Esophagus squamous epithelium (tissue), 5 donors: ENCODE measurements at places on chromosomes 12 and 14.

DNA sequence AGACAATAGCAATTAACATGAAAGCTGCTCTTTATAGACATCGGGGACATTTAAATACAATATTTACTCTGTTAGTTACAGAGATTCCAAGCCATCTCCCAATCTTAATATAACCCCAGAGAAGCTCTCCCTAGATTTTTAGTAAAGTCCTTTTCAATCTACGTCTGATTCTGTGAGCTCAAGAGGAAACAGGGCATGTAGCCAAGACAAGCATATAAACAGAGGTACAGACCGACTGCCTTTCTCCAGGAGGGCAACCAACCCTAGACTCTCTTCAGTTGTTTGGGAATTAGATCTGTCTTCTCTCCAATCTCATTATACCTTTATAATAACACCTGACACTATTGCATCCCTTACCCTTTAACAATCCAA, 57.4 kb downstream of the TMTC1 start:
- no peak for DNase-seq

- DNase-seq = no peak
Observed at GRCh38 chr14:68724914-68725313, 68.0 kb downstream of the ZFP36L1 start.

DNA sequence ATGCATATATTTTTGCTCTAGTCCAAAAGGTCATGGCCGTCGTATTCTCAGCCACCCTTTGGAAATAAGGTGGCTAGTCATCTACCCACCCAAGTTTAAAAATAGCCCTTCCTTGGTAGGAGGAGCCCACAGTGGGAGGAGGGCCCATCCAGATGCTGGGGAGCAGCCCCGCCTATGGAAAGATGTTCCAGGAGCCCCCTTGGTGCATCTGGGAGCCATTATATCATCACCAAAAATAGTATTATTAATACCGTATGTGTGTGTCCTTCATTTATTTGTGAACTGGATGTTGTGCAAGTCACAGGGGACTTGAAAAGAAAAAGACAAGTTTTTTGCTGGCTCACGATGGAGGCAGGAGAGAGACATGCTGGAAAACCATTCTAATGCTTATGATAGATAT, 34.0 kb downstream of the EMP1 start:
- no peak for DNase-seq

DNA sequence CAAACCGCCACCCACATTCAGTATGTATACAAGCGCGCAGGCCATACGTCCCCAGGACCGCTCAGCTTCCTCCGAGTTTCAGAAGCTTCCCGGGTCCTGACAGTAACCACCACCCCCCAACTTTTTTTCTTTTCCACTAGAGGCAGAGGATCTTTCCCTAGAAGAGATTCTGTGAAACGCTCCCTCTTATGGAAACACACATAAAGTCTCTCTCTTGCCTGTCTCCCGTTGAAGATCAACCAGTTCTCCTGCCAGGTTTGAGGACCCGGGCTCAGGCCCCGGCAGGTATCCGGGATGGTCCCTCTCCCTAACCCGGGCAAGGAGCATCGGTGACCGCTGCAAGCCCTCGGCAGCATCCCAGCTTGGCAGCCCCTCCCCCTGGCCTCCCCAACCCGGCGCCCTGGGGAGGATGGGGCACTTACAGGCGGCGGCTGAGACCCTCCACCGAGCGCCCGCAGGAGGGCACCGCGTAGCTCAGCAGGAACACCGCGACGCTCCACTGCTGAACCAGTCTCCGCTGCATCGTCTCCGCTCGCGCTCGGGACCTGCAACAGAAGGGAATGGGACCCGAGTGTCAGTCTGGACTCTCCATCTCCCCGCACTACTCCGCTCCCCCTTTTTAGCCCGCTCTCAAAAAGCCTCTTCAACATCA, 3.4 kb downstream of the PTHLH start:
- DNase-seq = no peak

- DNase-seq = no peak
Observed at GRCh38 chr12:57810450-57810849, 8.1 kb downstream of the AVIL start.

DNA sequence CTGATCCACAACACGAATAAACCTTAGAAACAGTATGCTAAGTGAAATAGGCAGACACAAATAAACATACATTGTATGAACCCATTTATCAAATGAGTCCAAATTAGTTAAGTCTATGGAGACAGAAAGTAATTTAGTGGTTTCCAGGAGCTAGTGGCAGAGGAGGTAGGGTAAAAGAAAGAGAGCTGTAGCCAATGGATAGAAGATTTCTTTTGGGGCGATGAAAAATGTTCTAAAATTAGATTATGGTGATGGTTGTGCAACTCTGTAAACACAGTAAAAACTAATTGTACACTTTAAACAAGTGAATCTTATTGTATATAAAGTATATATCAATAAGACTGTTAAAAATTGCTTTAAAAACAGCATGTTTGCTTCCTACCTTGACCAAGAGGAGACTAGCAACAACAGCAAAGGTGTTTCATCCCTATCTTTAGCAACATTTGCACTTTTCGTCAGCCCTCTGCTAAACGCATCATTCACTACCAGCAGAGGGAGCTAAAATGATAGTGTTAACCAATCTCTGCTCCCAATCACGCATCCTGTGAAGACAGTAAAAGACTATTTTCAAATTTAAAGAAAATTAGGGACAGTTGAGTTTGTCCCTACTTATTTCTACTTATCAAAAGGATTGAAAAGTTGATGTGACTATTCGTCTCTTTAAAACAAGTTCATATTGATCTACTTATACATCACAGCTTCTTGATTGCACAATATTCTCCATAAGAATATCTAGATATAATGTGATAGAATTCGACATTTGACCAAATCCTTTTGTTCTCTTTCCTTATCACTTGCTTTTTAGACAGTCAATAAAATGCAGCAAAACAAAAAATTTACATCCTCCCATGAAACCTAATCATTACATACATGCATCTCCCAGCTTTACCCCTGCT, 24.0 kb upstream of the LGR5 start:
- no peak for DNase-seq

DNA sequence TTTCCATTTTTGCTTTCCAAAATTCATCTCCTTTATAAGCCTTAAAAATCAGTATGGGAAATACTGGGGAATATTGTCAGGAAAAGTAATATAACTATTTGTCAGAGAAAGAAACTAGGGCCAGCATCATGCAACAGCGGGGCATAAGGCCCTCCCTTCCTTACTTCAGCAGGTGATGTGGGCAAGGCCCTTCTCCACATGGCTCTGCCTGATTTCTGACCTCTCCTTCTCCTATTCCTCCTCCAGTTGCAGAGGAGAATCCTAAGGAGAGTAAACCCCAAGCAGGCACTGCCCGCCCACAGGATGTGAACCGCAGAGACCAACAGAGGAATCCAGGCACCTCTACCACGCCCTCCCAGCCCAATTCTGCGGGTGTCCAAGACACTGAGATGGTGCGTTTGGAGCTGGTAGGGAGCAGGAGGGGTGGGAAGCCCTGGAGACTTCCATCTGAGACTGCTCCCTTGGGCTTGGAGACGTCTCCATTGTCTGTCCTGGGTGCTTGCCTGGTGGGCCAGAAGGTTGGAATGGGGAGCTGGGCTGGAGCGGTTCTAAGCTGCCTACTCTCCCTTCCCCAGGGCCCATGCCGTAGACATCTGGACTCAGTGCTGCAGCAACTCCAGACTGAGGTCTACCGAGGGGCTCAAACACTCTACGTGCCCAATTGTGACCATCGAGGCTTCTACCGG, 2.7 kb upstream of the SOAT2 start:
- no peak for DNase-seq

GRCh38 chr12:93789767-93790166, 112.6 kb downstream of the CRADD start:
- DNase-seq = no peak

DNA sequence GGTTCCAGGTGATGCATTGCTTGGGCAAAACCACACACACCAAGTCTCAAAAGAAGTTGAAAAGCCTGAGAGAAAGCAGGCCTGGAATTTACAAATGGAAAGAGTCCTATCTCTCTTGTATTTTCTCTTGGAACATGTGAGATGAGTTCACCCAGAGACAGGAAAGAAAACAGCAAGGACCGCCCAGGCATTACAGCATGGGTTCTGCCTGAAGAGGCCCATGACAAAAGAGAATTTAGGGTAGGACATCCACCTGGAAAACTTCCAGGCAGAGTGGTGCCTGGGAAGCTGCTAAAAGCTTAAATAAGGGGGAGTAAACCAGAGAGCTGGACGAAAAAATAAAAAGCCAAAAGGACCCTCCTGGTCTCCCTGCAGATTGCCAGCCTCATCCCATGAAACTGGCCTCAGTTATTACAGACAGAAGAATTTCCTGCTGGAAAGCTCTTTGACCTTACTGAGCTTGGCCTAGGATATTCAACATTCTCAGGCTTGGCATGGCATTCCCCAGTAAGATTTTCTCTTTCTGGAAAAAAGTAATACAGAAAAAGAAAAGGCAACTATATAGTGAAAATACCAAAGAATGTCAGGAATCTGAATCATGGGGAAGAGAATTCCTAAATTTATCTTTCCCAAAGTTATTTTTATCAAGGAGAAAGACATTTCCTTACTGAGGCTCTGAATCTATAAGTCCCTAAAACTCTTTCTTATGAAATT, 121.3 kb upstream of the NUDT4 start:
- no peak for DNase-seq

- DNase-seq = no peak
Observed at GRCh38 chr12:66304296-66304900, 2.1 kb downstream of the HELB start.

DNA sequence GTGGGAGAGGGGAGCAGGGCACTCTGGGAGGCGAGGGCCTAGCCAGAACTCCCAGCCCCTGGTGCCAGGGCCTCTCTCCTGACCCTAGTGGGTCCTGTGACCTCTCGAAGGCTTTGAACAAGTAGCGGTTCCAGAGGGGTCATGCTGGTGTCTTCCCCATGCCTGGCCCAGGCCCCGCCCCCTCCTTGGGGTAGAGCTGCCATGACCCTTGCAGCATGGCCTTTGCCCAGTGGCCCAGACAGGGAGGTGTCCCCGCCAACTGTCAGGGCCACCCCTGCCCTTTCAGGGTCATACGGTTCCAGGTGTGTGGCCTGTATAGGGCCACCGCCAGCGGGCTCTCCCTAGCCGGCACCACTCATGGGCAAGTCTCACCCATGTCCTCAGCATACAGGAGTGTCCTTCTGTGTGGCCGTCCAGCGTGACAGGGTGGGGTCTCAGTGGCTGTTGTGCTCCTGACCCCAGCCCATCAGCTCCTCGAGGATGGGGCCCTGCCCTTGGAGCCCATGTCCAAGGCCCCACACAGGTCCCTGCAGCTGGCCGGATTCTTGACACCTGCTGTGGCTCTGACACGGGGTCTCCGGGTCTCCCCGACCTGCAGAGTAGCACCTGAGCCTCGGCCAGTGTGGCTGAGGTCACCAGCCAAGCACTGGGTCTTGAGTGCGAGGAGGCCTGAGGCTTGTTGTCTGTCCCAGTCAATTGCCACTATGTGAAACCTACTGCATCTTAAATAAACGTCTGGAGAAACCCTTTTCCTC, 34.6 kb downstream of the PACS2 start:
- DNase-seq = no peak

DNA sequence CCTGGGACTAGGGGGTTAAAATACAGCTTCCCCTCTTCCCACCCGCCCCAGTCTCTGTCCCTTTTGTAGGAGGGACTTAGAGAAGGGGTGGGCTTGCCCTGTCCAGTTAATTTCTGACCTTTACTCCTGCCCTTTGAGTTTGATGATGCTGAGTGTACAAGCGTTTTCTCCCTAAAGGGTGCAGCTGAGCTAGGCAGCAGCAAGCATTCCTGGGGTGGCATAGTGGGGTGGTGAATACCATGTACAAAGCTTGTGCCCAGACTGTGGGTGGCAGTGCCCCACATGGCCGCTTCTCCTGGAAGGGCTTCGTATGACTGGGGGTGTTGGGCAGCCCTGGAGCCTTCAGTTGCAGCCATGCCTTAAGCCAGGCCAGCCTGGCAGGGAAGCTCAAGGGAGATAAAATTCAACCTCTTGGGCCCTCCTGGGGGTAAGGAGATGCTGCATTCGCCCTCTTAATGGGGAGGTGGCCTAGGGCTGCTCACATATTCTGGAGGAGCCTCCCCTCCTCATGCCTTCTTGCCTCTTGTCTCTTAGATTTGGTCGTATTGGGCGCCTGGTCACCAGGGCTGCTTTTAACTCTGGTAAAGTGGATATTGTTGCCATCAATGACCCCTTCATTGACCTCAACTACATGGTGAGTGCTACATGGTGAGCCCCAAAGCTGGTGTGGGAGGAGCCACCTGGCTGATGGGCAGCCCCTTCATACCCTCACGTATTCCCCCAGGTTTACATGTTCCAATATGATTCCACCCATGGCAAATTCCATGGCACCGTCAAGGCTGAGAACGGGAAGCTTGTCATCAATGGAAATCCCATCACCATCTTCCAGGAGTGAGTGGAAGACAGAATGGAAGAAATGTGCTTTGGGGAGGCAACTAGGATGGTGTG, 1.9 kb downstream of the GAPDH start:
- DNase-seq = no peak

DNA sequence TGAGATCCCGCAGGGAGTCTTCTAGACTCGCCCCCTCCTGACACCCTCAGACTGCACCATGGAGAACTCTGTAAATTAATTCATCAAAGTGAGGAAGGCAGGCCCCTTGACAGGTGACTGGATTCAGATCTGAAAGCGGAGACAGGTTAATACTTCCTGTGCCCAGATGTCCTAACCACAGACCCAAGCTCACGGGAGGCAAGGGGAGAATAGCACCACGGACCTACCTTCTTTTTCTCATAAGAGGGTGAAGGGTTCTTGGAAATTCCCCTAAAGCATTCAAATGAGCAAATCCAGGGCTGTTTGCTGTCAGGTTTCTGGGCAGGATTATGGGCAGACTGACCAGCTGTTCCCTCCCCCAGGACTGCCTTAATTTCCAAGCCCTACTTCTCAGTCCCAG, 170.0 kb downstream of the ZFP36L1 start:
- no peak for DNase-seq

DNA sequence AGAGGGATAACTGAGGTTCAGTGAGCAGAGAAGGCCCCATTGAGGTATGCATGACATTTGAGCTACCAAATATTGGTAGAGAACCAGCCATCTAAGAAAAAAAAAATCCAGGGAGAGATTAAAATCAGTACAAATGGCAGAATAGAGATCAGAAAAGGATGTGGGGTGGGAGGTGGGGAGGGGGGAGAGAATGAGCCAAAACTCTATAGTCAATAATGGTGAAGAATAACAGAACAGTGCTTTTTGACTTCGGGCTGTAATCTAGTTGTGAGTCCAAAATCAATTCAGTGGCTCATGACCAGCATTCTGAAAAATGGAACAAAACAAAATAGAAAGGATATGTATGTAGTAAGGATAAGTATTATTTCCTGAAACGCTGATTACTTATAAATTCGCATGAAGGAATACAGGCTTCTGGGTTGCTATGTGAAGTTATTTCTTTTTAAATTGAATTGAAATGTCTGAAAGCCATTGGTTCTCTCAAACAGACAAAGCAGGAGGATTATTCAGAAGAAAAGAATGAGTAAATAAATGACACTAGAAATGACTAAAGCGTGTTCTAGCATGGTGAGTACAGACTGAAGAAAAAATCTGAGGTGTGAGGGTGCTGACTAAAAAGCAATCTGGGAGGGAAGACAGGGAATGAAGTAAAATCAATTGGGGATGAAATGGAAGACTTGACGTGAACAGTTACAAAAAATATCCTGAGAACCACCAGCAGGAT, 72.4 kb downstream of the ATP2B1 start:
- no peak for DNase-seq
